GM23248 (cell line): ENCODE measurements at places on chromosomes 6 and 20. TPM values are rescaled to one million over a fixed set of nuclear protein-coding genes. Genes with fewer than 3 reads are reported as not detected.

CALHM5 gene
- 8.2 and 9.8 TPM in 2 replicates for total RNA-seq

VWA7 gene
- total RNA-seq = 0.54 TPM in 1 of 2 replicates, not detected in the other

ZFP57 gene
- not detected in 2 replicates for total RNA-seq

PPP1R16B gene
- not detected in 2 replicates for total RNA-seq

VPS16 gene
- 35.2 and 36.2 TPM in 2 replicates for total RNA-seq

C20orf202 gene
- total RNA-seq = not detected in 2 replicates

KCNQ5 gene
- 10.8 and 15.8 TPM in 2 replicates for total RNA-seq

KCNK15 gene
- total RNA-seq = 9.9 and 11.1 TPM in 2 replicates

IP6K3 gene
- not detected in 2 replicates for total RNA-seq

PRSS35 gene
- not detected in 2 replicates for total RNA-seq

SEL1L2 gene
- not detected in 2 replicates for total RNA-seq

TFEB gene
- 5.7 and 10.0 TPM in 2 replicates for total RNA-seq

CD109 gene
- total RNA-seq = 68.3 and 68.6 TPM in 2 replicates

BTN1A1 gene
- 0.11 TPM in 1 of 2 replicates, not detected in the other for total RNA-seq

EDEM2 gene
- total RNA-seq = 25.8 and 34.9 TPM in 2 replicates
